Spleen (tissue), 13 donors: ENCODE measurements at places on chromosomes 4 and X.

DNA sequence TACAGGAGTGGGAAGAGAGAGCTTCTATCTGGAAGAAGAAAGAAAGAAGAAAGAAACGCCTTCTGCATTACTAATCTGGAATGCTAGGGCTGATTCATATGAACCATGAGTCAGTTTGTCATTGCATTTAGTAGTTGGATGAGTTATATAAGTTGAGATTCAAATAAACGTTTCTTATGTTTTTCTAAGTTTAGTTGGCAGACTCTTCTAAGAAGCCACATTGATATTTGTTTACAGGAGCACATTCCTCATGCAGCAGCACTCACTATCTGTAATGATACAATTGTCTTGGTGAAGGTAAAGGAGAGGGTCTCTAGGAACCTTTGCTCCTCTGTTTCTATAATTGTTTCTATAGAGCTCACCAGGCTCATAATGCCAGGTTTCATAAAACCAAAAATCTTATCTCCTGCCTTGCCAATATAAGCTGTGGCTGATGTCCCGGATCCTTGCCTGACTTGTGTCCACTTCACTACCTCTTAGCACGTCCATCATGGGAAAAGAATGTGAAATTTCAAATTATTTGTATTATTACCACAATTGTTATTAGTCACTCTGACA lies 39.5 kb downstream of the HOPX start:
- H3K4me3 ChIP-seq, result no peak overlapping the region
- H3K4me1 ChIP-seq, result no peaks in the 10 kb centered on the region
- H3K27me3 ChIP-seq, result no peaks in the 10 kb centered on the region
- H3K27ac ChIP-seq, result no peak overlapping the region
- no peak for DNase-seq
- no peaks in the 10 kb centered on the region for H3K36me3 ChIP-seq

DNA sequence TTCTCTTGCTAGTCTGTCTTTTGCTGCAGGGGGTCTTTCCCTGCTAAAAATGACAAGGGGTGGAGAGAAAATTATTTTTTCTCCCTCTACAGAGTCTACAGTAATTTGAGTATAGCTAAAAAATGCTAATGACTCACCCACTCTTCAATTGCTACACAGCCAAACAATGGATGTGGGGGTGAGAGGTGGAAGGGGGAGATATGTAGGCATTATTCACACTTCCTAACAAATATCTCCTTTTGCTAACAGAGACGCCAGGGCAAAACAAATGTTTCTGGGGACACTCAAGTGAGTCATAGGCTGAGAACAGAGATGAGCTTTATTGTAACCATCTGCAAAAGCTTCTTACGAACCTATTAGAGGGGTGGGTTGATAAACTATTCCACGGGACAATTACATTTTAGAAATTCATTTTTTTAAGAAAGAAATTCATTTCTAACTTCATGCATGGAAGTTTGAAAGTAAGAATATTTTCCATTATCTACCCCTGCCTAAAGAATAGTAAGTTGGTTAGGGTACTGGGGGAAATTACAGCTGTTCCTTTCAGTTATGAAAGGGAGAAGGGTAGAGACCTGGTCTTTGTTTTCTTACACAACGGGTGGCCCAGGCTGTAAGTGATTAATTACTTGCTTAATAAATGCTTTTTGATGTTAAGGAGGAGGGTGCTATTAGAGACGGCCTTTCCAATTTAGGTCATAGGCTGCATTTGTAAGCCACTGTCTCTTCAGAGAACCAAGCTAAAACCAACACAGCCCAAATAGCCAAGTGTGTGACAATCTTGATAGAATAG lies 12.8 kb downstream of the SCD5 start:
- H3K36me3 ChIP-seq, result no peaks in the 10 kb centered on the region
- H3K4me1 ChIP-seq, result peaks cover 3% of the 10 kb centered on the region
- H3K27ac ChIP-seq, result no peak overlapping the region

DNA sequence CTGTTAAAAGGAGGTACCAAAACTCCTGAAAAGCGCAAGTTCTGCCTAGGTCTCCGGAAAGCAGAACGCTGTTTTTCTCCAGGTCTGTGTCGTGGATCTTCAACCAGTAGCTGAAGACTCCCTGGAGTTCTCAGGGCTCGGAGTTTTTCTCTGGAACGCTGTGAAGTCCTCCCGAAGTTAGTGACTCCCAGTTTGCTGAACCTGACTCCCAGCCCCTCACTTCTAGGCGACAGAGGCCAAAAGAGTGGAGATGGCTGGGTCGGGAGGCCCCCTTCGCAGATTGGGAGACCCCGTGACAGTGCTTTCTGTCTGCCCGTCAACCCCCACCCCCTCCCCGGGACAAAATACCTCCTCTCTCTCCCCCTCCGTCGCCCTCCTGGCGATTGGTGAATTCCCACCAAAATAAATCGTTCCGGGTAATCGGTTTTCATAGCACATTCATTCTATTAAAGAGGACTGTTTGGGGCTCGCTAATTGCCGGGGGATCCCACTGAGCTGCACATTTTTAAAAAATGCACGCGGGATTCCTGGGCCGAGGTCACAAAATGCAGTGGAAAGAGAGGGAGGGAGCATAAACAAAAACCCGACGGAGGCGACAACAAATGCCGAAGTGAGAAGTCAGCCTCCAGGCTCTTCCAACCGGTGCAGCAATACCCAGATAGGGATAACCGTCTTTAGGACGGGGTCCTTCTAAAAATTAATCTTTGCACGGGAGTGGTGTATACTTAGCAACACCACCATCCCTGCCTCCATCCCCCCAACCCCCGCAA lies 4.0 kb upstream of the MSX1 start:
- no peak overlapping the region for H3K27ac ChIP-seq
- peaks cover 72% of the 10 kb centered on the region for H3K27me3 ChIP-seq
- no peaks in the 10 kb centered on the region for H3K36me3 ChIP-seq
- DNase-seq, result peak; percentile 40
- no peak overlapping the region for H3K4me3 ChIP-seq

- no peak for DNase-seq
- H3K36me3 ChIP-seq, result no peaks in the 10 kb centered on the region
- H3K27ac ChIP-seq, result no peak overlapping the region
- H3K4me3 ChIP-seq, result no peak overlapping the region
- H3K4me1 ChIP-seq, result no peaks in the 10 kb centered on the region
These were observed 11.0 kb downstream of the ARSJ start for GRCh38 chr4:113968473-113968872.

DNA sequence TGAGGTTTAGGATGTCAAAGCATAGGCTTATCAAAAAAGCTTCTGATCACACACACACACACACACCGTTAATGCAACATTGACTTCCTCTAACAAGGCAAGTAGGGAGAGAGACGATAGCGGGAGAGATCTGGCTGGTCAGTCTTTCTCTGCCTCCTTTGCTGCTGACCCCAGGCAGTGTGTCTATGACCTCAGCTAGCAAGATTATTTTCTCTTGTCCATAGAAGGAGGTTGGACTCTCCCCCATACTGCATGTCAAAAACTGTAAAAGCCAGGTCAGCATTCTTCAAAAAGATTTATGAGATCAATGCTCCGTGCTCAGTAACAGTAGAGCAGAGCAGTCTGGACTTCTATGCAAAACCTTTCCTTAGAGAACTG lies 63.5 kb upstream of the PGM2 start:
- DNase-seq, result no peak
- H3K27me3 ChIP-seq, result no peaks in the 10 kb centered on the region
- H3K4me1 ChIP-seq, result peaks cover 11% of the 10 kb centered on the region
- no peak overlapping the region for H3K4me3 ChIP-seq
- no peak overlapping the region for H3K27ac ChIP-seq

DNA sequence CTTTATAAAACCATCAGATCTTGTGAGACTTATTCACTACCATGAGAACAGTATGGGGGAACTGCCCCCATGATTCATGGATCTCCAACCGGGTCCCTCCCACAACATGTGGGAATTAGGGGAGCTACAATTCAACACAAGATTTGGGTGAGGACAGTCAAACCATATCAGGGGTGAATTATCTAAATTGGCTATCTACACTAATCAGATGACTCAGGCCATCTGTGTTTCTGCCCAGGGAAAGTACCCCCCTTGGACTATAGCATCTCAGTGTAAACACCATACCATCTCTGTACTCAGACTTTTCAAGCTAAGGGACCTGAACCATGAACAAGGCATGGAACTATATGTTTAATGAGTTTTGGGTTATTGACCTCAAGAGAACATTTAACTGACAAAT lies 76.8 kb downstream of the LNX1 start:
- no peak overlapping the region for H3K4me3 ChIP-seq
- H3K36me3 ChIP-seq, result no peaks in the 10 kb centered on the region
- no peak overlapping the region for H3K27ac ChIP-seq
- DNase-seq, result no peak

DNA sequence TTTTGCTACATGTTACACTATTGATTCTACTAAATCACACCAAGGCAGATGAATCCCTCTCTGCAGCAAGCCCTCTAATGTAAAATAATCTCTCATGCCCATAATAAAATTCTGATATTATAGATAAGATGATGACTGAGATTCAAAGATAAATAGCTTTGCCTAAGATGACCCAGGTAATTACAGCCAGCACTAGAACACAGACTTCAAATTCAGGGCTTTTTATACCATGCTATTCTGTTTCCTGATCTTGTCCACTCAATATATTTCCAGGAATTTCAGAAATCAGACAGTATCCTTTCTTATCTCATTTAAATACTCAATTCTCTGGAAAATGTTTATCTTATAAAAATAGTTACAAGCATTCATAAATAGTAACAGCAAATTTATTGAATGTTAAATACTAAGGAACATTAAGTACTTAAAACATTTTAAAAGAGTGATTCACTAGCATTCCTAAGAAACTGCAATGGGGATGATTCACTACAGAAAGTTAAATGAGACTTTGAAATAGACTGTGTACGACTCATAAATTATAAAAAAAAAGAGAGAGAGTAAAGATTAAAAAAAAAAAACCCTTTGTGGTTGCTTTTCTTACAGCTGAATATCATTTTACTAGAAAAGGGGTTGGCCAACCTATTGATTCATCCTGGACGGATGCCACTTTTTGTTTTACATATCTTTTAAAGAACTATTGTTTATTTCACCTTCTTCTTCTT lies 45.8 kb upstream of the IL21 start:
- H3K4me1 ChIP-seq, result no peaks in the 10 kb centered on the region
- no peak overlapping the region for H3K4me3 ChIP-seq
- DNase-seq, result no peak
- no peak overlapping the region for H3K27ac ChIP-seq
- H3K27me3 ChIP-seq, result no peaks in the 10 kb centered on the region
- H3K36me3 ChIP-seq, result no peaks in the 10 kb centered on the region

DNA sequence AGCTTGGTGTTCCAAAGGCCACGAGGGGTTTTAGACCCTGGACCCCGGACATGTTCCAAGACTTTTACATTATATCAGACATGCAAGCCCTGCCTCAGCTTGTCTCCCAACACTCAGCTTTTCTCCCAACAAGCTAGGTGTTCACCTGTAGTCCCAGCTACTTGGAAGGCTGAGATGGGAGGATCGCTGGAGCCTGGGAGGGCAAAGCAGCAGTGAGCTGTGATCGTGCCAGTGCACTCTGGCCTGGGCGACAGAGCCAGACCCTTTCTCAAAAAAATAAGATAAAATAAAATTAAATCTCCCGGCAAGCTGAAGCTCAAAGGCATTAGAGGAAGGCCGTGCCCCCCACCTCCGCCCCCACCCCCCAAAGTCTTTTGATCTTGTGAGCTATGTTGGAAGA lies 13.7 kb downstream of the CTAG1A start:
- no peaks in the 10 kb centered on the region for H3K36me3 ChIP-seq
- DNase-seq, result no peak
- H3K27me3 ChIP-seq, result no peaks in the 10 kb centered on the region
- no peak overlapping the region for H3K27ac ChIP-seq

DNA sequence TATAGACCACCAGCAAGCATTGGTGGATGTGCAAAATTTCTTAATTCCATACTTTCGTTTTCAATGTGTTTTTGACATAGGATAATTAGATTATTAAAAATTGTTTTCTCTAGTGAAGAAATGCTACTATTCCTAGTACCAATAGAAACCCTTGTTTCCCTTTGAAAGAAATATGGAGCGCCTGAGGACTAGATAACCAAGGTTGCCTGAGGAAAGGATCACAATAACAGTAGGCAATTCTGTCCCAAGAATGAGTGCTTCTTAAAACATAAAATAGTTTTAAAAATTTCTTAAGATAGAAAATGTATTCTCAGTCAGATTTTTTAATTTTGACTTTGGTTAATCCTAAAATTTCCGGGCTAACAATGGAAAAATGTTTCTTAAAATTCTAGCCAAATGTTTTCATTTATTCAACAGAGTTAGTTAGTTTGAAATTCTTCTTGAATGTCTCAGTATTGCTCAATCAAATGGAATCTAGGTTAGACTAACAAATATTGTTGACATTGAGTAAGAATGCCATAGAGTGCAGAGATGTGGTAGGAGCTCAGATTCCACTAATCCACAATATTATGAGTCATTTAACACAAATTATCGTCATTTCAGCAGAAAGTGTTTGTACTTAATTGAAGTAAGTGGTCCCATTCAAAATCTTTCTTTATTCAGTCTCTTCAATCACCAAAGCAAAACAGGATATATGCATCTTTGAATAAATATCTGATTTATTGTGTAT lies 666.0 kb downstream of the GRID2 start:
- H3K36me3 ChIP-seq, result no peaks in the 10 kb centered on the region
- no peaks in the 10 kb centered on the region for H3K4me1 ChIP-seq
- H3K4me3 ChIP-seq, result no peak overlapping the region
- H3K27me3 ChIP-seq, result no peaks in the 10 kb centered on the region
- DNase-seq, result no peak

GRCh38 chr4:236028-236427 lies 69.2 kb downstream of the ZNF732 start:
- DNase-seq, result no peak
- no peaks in the 10 kb centered on the region for H3K4me1 ChIP-seq
- no peaks in the 10 kb centered on the region for H3K27me3 ChIP-seq
- H3K4me3 ChIP-seq, result no peak overlapping the region
- no peaks in the 10 kb centered on the region for H3K36me3 ChIP-seq
- H3K27ac ChIP-seq, result no peak overlapping the region

- peak overlapping the region; percentile 70 for H3K27ac ChIP-seq
- H3K36me3 ChIP-seq, result no peaks in the 10 kb centered on the region
- peaks cover 40% of the 10 kb centered on the region for H3K4me1 ChIP-seq
- no peaks in the 10 kb centered on the region for H3K27me3 ChIP-seq
- no peak overlapping the region for H3K4me3 ChIP-seq
These were observed 46.4 kb downstream of the GAB1 start for GRCh38 chr4:143383005-143383574.

- no peaks in the 10 kb centered on the region for H3K27me3 ChIP-seq
- no peaks in the 10 kb centered on the region for H3K36me3 ChIP-seq
- peaks cover 20% of the 10 kb centered on the region for H3K4me1 ChIP-seq
- no peak overlapping the region for H3K27ac ChIP-seq
These were observed 65.1 kb downstream of the LRBA start for GRCh38 chr4:150949943-150950342.

GRCh38 chr4:121056066-121056465 lies 16.3 kb downstream of the NDNF start:
- no peaks in the 10 kb centered on the region for H3K4me1 ChIP-seq
- DNase-seq, result no peak
- H3K27me3 ChIP-seq, result no peaks in the 10 kb centered on the region
- H3K36me3 ChIP-seq, result no peaks in the 10 kb centered on the region
- H3K27ac ChIP-seq, result no peak overlapping the region

- peak overlapping the region; percentile 45 for H3K4me3 ChIP-seq
- peaks cover 92% of the 10 kb centered on the region for H3K4me1 ChIP-seq
- H3K27ac ChIP-seq, result peak overlapping the region; percentile 96
- H3K36me3 ChIP-seq, result no peaks in the 10 kb centered on the region
- no peaks in the 10 kb centered on the region for H3K27me3 ChIP-seq
These were observed 15.0 kb downstream of the ACSL1 start for GRCh38 chr4:184810720-184811119.

- no peaks in the 10 kb centered on the region for H3K4me1 ChIP-seq
- H3K27me3 ChIP-seq, result no peaks in the 10 kb centered on the region
- no peak overlapping the region for H3K4me3 ChIP-seq
- no peak for DNase-seq
- no peak overlapping the region for H3K27ac ChIP-seq
These were observed 5.7 kb upstream of the KLKB1 start for GRCh38 chr4:186221624-186222023.
